ENCODE measurements at places on chromosomes 2 and 18.

DNA sequence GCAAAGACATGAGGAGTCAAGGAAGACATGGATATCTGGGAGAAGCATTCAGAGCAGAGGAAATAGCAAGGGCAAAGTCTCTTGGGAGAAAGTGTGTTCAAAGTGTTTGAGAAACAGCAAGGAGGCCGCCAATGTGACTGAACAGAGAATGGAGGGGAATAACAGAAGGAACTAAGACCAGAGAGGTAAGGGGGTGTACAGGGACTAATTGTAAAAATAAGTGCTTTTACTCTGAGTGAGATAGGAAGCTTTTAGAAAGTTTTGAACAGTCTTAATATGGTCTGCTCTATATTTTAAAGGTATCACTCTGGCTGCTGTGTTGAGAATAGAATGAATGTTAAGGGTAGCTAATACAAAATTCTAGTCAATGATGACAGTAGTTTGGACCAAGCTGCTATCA is 6.8 kb upstream of the CREB1 start:
- no peak for DNase-seq

GRCh38 chr2:129179199-129179598 is 800.3 kb upstream of the RAB6C start:
- DNase-seq = no peak

- DNase-seq = no peak
Measured at GRCh38 chr2:142100139-142100873, 30.5 kb downstream of the LRP1B start.

DNA sequence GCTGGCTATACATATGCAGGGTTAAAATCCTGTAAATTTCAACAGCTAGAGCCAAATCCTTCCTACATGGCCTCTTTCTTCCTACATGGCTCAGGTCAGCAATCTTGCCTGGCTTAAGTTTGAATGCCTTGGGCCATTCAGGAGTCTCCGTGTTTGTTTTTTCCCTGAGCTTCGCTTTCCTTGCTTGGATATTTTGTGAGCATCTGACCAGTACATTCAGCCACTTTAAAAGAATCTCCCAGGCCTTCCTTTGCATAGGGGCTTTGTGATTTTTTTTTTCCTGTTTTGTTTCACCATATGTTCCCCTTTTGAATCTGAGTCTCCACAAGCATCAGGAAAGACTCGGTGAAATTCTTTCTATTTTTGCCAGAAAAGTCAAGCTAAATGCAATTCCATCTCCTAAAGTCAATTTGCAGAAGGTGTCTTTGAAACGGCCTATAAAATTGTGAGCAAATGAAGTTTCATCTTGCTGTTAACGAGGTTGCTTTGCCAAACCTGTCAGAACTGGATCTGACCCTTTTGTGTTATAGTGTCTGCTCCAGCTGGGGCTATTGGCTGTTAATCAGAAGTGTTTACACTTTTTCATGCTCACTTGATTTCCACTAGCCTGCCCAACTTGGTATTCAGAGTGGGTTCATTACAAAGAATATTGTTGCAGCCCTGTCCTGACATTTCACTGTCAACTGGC is 256.9 kb downstream of the DCC start:
- no peak for DNase-seq

GRCh38 chr2:168184681-168185513 is 62.5 kb downstream of the STK39 start:
- DNase-seq = no peak

DNA sequence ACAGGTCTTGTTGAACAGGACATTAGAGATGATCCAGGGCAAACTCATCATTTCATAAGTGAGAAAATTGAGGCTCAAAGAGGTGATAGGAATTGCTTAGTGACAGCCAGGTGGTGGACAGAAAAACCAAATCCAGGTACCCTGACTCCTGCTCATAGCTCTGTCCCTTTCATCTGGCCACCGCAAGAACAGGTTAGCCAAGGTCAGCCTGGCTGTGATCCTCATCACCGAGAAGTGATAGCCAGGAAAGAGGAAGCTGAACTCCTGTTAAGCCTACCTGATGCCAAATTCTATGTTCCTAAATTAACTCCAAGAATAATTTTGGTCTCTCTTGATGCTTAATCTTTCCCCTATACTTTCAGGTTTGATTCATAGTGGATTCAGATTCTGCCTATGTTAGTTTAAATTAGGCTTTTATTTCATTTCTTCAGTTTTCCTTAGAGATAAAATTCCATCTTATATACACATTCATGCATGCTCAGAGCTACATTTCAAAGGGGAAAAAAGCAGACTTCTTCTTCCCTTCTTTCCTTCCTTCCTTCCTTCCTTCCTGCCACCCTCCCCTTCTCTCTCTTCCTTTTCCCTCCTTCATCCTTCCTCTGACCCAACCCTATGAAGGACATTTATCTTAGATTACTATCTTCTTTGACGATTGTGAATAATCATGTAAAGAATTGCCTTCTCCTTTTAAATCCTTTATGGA is 17.3 kb upstream of the CRIM1 start:
- no peak for DNase-seq

GRCh38 chr2:20177556-20178248 is 47.2 kb downstream of the SDC1 start:
- DNase-seq = no peak

DNA sequence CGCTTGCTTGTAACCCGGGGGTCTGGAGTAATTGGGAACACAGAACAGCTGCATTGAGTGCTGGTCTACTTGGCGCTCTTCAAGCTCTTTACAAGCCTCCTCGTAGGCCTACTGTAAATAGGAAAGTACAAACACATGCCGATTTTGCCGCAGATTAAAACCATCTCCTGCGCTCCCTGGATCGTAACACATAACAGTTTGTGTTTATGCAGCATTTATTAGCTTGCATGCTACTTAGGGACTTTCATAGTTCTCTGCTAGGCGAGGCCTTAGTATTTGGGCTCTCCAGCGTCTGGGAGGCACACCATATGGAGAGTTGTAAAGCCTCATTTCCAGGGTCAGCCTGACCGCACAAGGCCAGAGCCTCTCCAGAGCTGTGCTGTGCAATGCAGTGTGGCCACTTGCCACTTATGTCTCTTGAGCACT is 84.0 kb upstream of the HAAO start:
- no peak for DNase-seq

GRCh38 chr18:6929370-6930102 is 188.1 kb downstream of the LAMA1 start:
- no peak for DNase-seq

GRCh38 chr2:227804975-227805374 is 8.7 kb upstream of the CCL20 start:
- DNase-seq = no peak

DNA sequence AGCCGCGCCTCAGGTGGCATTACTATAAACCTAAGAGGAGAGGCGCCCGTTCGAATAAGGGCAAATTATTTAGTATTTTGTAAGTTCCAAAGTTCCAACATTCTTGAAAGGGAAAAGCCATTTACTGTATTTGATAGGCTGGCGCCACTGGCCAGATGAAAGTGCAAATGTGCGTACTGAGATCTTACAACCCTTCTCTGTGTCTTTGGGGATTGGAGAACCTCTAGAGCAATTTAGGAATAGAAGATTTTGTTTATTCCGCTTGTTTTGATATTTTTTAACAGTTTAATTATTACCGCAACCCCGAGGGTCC is 467 bp upstream of the WDR35 start:
- DNase-seq = no peak

Measured in CD4-positive, alpha-beta T cell treated with Interleukin-6 at 100 ng/mL for 8 hours (primary cell).